ENCODE measurements at places on chromosomes 16 and 17.

DNA sequence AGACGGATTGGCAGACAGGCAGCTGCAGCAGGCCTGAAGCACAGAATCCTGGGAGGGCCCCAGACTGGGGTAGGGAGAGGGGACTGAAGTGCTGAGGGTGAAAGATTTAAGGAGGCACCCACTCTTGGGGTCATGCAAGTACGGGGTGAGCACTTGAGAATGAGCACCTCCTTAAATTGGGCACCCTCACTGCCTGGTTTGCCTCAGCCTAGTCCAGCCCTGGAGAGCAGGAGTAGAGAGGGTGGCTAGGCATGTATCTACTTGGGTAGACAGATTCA lies 154.1 kb upstream of the CDC42EP4 start:
- DNase-seq: no peak

DNA sequence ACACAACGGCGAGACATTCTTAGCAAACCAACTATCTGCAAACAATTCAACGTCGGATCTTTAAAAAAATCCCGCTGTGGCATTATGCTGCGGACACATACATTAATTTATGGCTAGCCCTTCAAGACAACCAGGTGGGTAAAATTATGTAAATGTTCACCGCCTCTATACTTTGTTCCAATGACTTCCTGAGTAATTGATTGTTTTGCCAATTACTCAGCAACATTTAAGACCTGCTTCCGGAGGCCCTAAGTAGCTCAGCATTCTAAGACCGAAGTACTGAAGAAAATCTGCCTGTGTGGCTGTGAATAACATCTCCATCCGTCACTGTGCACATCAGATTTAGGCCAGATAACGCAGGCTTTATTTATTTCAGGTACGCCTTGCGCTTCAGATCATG lies 23.3 kb downstream of the QPRT start:
- DNase-seq: no peak

DNA sequence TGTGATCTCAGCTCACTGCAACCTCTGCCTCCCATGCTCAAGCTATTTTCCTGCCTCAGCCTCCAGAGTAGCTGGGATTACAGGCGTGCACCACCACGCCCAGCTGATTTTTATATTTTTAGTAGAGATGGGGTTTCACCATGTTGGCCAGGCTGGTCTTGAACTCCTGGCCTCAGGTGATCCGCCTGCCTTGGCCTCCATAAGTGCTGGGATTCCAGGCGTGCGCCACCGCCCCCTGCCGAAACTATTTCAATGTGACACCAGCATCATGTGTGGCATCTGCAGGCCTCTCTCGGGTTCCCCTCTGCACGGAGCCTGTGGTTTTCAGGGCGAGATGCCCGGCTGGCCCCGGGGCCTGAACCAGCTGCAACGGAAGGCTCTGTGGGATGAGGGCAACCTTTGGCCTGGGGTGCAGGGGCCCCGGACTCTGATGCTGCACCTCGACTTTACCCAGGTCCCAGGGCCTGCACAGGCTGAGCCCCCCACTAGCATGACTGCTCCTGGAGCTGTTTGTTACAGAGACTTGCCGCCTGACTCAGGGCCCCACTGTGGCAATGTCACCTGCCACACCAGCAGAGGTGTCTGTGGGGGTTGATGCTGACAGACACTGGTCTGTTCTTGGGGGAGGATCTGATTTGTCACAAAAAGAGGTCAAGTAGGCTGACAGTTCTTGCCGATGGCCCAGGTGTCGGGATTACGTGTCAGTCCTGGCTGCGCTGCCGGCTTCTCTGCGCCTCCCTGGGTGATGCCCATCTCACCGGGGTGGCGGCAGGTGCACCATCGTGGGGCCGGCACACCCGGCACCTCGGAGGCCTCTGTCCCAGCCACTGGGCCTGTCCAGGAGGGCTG lies 8.6 kb upstream of the TEX19 start:
- no peak for DNase-seq

DNA sequence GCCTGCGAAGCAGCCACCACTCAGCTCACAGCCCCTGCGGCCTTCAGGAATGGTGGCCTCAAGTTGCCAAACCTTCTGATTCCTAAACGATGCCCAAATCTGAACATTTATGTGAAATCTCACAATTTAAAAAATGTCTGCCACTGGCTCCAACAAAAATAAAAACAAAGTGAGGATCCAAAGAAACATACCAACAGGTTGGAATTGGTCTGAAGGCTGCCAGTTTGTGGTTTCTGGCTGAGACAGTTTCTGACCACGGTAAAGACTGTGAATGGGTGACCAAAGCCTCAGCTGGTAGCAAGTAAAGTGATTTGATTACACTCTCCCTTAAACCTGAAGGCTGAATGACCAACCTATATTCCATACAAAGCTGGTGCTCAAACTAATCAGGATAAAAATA lies 24.9 kb downstream of the LITAFD start:
- no peak for DNase-seq

GRCh38 chr17:4739122-4740024 lies at the start of the genes CXCL16 and ZMYND15:
Gene CXCL16, minus strand, starts transcription at chr17:4739928. Its CDS starts 589 bp downstream, at chr17:4739339.
Gene ZMYND15, plus strand, starts transcription at chr17:4739833. Its CDS starts 716 bp downstream, at chr17:4740549.
- DNase-seq: peak; percentile 39

GRCh38 chr16:54957403-54958166 lies 26.9 kb downstream of the IRX5 start:
- no peak for DNase-seq

- DNase-seq: no peak
Measured at GRCh38 chr16:31348579-31348978, 6.4 kb upstream of the ITGAX start.

DNA sequence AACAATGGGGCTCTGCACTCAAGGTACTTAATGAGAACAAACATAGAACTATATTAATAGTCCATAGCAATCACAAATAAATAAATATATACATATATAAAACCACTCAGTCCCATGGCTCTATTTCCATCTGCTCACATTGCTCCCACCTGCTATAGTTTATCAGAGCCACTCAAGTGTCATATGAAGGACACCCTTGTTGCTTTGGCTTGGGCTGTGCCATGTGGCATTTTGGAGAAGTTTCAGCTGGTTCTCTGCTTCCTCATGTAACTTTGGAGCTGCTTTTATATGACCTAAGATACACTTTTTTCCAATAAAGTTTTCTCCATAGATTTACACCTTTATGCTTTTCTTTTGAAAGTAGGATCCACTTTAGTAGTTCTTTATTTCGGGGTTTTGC lies 126.4 kb downstream of the KCNJ2 start:
- no peak for DNase-seq

DNA sequence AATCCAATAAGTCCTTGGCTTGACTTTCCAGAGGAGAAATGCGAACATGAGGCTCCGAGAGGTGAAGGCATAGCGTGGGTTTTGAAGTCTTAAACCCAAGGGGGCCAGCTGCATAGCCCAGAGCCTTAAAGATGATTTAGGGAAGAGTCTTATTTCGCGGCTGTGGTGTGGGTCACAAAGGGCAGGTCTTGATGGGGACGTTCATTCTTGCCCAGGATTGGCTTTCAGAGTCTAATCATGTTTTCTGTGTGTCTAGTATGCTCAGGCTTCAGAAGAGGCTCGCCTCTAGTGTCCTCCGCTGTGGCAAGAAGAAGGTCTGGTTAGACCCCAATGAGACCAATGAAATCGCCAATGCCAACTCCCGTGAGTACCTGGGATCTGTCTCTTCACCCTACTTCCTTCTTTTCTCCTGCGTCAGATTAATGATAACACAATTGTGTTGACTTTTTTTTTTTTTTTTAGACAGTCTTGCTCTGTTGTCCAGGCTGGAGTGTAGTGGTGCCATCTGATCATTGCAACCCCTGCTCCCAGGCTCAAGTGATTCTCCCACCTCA lies 951 bp downstream of the RPL19 start:
- DNase-seq: no peak

- no peak for DNase-seq
Measured at GRCh38 chr16:66832661-66833305, 2.0 kb upstream of the NAE1 start.

GRCh38 chr17:6098050-6098822 lies 28.1 kb downstream of the WSCD1 start:
- DNase-seq: no peak

- no peak for DNase-seq
Measured at GRCh38 chr16:7524419-7524818, 191.8 kb downstream of the RBFOX1 start.

DNA sequence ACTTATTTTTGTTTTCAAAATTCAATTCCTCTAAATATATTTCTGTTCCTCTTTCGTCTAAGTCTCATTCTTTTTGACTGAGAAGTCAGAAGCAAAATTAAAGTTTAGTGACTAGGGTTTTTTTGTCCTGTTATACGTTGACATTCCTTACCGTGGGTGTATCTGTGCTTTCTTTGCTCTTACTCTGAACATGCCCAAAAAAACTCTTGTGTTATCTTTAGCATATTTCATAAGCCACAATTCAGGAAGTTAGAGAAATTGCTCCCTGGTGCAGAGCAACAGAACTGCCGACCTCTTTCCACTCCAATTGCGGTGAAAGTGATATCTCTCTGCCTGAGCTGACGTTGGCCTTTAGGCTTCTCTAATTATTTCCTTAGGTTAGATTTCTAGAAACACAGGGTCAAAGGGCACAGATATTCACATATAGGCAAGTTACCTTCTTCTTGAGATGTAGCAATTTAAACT lies 65.7 kb downstream of the CENPV start:
- no peak for DNase-seq

GRCh38 chr17:63700528-63701455 lies 867 bp upstream of the LIMD2 start:
- no peak for DNase-seq

- no peak for DNase-seq
Measured at GRCh38 chr17:40935624-40936023, 1.8 kb downstream of the KRT23 start.

DNA sequence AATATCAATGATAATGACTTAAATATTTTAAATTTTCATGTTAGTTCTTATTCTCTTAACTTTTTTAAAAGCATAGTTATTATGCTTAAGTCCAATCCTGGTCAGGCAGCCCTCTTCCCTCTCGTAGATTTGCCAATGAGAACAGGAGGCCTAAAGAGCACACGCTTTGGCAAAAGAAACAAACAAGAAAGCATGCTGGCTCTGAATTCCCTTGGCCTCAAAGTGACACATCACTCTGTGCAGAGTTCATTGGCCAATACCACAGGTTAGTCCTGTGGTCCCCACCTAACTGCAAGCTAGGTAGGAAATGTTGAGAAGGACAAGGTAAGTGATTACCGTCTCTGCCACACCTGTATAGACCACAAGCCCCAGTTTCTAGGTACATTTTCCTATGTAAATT lies 61.5 kb downstream of the MYO1D start:
- no peak for DNase-seq

- no peak for DNase-seq
Measured at GRCh38 chr17:4134721-4135120, 8.1 kb downstream of the ZZEF1 start.

GRCh38 chr17:76318586-76318985 lies 10.5 kb upstream of the QRICH2 start:
- no peak for DNase-seq
